ENCODE measurements at places on chromosomes 1 and 21.

DNA sequence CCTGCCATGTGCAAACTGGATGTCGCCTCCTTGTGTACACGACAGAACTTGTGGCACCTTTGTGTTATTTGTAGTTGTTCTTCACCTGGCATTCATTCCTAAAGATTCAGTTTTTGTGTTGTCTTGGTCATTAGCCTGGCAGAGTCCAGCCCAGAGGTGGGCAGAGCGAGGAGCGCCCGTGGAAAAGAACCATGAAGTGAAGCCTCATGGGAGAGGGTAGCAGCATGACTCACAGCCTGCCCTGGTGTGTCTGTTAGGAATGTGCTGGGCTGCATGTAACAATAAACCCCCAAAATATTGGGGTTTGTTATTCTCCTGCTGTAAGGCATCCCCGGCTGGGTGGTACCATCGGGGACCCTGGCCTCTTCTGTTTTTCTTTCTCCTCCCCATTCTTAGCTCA lies 124.9 kb upstream of the TMEM51 start:
- DNase-seq, result no peak

GRCh38 chr1:7046891-7047290 lies 261.6 kb downstream of the CAMTA1 start:
- no peak for DNase-seq

GRCh38 chr1:24688621-24689195 lies 45.6 kb downstream of the SRRM1 start:
- DNase-seq, result peak; percentile 73

DNA sequence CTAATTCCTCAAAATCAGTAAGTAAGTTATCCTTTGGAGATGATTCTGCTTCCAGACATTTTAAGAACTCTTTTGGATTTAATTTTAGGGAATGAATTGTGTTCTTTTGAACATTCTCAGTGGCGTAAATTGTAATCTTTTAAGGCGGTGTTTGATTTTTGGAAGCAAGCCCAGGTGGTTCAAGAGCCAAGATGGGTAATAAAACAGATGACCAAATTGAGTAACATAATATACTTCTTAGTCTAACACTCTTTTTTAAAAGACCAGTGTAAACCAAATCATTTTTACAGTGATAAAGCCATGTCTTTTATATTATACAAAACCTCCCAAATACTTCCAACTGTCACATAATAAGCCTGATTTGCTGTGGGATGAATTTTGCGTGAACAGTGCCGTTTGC lies 133.8 kb downstream of the LRRC40 start:
- no peak for DNase-seq

- peak; percentile 14 for DNase-seq
Observed at GRCh38 chr21:17853393-17854275, 34.5 kb upstream of the C21orf91 start.

- no peak for DNase-seq
Observed at GRCh38 chr1:61436016-61436415, 288.9 kb downstream of the TM2D1 start.

DNA sequence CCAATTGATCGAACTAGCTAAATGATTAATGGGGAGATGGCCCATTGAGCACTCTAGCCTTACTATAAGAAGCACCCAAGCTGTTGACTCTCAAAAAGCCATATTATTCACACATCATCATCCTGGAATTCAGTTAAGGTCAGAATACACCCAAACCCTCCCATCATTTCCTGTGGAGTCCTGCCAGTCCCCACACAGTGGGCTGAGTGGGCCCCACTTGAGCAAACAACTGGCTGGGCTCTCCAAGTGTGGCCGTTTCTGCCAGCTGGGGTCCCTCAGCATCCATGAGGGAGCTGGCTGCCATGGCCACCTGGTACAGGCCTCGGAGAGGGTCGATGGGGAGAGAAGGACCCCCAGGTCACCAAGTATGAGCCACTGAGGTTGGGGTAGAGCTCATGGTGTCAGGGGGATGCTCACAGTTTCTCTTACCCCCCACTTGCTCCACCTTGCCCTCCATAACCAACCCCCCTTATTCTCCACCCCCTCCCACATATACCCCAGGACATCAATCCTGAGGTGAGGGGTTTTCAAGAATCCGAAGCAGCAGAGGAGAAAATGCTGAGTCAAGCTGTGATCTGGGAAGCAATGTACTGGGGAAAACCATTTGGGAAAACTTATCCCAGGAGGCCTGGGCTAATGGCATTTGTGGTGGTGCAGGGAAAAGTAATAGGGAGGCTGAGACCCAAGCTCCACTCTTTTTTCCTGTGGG lies 60.3 kb downstream of the UBE2T start:
- DNase-seq, result no peak

DNA sequence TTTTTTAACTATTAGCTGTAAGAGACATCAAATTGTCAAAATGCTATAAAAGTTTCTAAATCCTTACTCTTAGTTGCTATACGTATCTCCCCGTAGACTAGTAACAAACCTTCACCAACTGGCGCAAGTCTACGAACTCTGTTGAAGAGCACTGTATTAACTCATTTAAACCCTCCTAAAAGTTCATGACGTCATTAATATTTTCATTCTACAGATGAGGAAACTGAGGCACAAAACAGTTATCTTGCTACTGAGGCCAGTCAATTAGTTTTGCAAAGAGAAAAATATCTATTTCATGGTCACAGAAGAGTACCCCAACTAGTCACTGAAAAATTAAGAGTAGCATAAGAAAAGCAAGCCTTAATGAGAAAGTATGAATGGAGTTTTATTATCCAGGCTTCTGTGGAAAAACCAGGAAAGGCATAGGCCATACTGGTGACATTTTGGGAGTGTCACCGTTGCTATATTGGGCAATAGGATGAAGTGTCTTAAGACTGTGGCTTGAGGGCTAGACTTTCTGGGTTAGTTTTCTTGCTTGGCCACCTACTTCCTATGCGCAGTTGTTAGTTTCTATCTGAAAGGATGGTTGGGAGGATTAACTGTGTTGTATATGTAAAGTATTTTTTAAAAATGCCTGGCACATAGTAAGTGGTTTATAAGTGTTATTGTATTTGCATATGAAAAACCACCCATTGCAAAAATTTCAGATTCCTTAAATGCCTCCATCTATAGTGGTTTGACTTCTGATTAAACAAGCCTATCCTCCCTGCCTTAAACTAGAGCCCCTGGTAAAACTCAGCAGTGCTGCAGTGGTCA lies 52.4 kb upstream of the SYT14 start:
- DNase-seq, result no peak

- DNase-seq, result no peak
Observed at GRCh38 chr1:18662286-18662639, 31.6 kb downstream of the PAX7 start.

DNA sequence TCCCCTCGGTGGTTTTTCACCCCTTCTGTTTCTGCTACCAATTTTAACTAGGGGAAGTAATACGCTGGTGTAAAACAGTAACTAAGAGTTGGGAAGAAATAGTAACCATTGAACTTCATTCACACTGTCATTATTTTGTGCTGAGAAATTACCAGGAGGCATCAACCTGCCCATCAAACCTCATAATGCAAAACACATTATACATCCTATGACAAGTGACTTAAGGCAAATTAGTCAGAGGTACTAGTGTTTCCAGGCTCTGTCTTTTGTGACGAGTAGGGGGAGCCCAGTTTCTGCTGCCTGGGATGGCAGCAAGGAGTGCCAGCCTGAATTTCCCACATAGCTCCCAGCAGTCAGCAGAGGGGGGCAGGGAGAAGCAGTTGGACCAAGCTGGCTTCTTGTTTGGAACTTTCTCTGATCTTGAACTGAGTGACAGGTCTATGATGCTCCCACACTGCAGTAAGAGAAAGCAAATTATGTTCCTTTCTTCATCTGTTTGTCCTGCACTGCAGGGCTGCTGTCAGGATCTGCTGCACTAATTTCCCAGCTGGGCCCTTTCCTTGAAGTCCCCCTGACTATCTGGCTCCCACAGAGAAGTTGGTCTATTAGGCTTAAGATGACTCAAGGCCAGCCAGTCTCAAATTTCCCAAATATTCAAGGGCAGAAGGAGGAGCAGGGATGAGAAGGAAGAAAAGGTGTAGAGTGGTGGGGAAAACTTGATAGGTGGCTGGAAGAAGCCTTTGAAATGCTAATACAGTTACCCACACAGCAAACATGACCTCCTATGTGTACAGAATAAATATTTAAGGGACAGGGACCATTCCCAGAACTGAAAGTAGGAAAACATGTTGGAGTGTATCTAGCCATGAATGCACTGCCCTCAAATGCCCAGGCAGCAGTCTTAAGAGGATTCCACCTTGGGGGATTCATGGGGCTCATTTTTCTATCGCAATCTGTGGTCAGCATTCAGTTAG lies 322.8 kb downstream of the SEC16B start:
- DNase-seq, result no peak

GRCh38 chr1:55423376-55423775 lies 208.2 kb upstream of the USP24 start:
- DNase-seq, result no peak

DNA sequence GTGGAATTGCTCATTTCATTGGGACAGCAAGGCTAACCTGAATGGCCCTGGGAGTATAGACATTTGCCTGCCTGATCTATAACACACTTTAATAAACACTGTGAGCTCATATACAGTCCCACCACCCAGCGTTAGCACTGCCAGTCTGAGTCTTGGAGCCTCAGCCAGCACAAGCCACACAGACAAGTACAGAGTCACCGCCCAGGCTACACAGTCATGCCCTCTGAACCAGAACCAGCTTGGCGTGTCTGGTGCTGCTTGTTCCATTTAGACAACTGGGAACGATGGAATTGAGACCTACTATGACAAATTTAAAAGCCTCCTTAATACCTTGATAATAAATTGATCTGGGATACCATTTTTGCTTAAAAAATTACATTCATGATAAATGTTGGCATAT lies 31.6 kb downstream of the NID1 start:
- no peak for DNase-seq

- DNase-seq, result no peak
Observed at GRCh38 chr1:171881442-171881841, 40.1 kb downstream of the DNM3 start.

GRCh38 chr1:56227886-56228285 lies 351.5 kb downstream of the PLPP3 start:
- no peak for DNase-seq

DNA sequence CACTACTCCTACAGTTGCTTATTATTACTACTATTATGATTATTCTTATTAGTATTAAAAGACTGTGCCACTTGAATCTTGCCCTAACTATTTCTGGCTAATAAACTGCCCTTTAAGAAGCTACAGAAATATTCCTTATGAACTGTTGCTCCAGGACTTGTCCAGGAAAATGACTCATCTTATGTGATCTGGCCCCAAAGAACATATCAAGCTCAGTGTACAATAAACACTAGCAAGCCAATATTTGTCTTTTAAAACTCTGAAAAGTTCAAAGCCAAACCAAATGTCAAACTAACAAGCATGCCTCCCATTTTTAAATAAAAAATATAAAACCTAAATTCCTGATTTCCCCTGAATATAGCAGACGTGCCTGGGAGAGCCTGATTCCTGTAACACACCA lies 88.7 kb upstream of the SIM2 start:
- no peak for DNase-seq

- no peak for DNase-seq
Observed at GRCh38 chr1:214638459-214638807, 35.4 kb downstream of the CENPF start.

DNA sequence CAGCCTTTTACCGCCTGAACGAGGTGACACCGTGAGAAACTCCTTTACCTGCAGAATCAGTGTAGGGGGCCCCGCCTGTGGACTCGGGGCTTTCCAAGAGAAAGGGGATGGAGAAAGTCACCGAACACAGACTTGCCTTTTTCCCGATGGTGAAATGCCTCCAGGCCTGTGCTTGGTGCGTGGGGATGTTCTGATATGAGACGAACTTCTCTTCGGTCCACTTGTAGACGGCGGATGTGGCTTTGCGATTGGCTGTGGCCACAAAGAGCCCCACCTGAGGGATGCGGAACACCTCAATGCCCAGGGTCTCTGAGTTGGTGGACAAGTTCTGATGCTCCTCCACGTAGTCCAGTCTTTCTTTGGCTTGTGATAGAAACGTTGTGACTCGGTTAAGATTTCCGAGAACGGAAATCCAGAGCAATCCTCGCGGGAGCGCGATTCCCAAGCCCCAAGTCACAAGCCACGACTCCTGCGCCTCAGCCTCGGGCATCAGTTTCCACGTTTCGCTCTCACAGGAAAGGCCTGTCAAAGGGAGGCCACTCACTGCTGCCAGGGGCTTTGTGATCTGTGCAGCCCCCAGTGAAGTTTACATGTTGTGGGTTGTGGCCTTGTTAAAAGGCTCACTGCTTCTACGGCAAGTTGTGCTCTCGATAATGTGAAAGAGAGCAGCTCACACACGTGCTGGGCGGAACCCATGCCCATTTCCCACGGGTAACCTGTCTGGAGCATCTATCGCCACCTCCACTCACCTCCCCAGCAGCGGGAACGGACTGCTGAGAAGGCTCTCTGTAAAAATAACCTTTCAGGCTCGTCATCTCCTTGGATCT lies 12.6 kb downstream of the KRTAP10-1 start:
- no peak for DNase-seq

DNA sequence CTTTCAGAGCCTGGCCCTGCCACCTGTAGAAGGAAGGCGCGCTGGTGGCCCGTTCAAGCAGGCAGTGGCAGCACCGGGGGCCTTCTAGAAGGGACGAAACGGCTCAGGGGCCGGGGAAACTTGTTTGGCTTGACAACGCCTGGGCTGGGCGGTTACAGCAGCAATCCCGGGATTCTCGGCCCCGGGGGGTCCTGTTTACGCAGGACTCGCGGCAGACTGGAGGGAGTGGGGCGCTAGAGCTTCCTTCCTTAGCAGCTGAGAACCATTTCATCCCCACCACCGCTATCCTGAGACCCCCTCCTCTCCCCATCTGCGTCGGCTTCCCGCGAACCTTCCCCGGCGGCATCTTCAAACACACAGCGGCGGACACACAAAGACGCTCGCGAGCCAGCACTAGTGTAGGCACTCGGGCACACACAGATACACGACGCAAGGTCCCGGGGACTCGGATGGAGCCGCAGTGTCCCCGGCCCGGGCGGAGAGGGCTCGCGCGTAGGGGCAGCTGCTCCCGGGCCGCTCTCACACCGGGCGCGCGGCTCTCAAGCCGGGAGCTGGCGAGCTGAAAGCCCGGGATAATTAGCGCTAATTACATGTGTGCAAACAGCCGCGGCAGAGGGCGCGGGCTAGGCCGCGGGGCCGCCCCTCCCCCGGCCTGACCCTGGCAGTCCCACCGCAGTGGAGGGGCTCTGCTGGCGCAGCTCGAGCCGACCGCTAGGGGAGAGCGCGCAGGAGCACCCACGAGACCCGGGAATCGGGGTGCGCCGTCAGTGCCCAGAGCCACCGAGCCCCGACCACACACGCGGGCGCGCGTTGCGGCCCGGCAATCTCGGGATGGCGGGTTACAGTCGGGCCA lies 271.4 kb downstream of the FOXD2 start:
- DNase-seq, result no peak

GRCh38 chr1:58942759-58943191 lies 158.9 kb upstream of the JUN start:
- DNase-seq, result no peak

DNA sequence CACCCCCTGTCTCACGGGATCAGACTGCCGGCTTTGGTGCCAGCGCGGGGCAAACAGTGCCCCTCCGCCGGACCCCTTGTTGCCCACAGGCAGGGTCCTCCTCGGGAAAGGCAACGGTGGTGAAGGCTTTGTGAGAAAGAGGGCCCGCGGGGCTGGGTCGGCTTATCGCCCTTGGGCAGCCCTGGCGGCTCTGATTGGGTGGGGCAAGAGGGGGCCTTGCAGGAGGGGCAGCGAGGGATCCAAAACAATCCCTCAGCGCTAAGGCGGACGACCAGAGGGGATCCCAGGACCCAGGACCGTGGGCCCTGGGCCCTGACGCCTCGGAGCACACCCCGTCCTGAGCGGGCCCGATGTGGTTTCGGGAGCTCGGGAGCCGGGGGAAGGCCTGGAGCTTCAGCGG lies 3.9 kb upstream of the ZNF678 start:
- no peak for DNase-seq

Measured in CD14-positive monocyte (primary cell).